ENCODE measurements at places on chromosomes 11 and 22.
A peak's percentile ranks its signal among the peaks of the same experiment; 100 is the strongest.

- DNase-seq: no peak
Observed at GRCh38 chr11:17978553-17979287, 34.1 kb downstream of the SERGEF start.

- DNase-seq: no peak
Observed at GRCh38 chr11:73320763-73321603, 12.9 kb downstream of the ARHGEF17 start.

DNA sequence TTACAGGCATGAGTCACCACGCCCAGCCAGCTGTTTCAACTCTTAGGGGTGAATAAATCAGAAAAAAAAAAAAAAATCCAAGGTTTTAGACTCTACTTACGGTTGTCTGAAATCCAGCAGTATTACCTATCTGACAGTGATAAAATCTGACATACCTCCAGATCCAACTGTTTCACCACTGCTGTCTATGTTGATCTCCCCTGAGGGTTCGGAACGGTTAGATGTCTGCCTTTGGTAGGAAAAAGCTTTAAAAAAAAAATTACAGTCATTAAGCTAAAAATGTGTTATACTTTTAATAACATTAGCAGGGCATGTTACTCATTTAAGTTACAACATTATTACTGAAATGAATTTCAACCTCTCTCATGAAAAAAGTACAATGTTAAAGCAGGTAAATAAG, 21.1 kb downstream of the NCAPD3 start:
- no peak for DNase-seq

- no peak for DNase-seq
Observed at GRCh38 chr11:119832202-119832935, 103.4 kb upstream of the NECTIN1 start.

- no peak for DNase-seq
Observed at GRCh38 chr11:114078423-114078822, 18.9 kb downstream of the ZBTB16 start.

- DNase-seq: no peak
Observed at GRCh38 chr22:45784357-45785277, 113.0 kb downstream of the ATXN10 start.

DNA sequence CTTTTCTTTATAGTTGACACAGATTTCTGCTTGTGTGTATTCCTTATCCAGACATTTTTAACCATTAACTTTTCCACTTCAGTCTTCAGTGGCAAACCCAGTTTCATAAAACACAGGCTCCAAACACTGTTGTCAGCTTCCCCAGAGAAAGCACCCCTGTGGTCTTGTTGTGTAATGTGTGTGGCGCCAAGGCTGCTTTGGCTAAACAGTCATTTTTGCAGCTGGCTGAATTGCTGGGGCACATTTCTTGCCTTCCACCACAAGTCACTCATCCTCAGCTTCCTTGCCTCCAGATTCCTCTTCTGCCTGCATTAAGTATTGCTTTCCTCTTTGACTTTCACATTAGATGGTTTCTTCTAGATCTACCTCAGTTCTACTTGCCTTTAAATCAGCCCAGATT, 40.5 kb downstream of the ARHGAP1 start:
- DNase-seq: no peak

DNA sequence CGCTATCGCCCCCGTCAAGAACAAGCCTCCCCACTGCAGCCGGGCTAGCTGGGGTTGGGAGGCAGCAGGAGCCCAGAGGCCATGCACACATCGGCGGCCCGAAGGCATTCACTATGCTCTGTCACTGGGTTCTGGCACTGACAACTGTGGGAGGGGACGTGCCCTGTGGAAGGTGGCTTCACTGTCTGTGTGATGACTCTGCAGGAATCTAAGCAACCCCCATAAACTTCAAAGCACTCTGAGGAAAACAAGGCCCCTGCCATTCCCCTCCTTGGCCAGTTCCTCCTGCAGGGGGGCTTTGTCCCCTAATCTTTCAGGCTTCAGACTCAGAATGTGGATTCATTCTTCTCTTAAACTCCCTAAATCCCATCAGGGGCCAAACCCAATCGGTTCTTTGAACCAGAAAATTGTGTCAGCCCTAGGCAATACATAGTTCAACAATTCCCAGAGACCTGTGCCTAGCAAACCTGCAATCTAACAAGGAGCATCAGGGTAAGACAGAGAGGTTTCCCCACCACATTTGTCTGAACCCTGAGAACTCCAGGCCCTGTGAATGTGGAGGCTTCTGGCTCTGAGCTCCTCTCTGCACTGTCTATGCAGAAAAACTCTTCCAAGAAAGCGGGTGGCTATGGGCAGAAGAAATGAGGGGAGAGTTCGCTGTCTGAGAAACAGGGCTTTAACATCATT, 1477.2 kb downstream of the TBC1D22A start:
- DNase-seq: no peak

DNA sequence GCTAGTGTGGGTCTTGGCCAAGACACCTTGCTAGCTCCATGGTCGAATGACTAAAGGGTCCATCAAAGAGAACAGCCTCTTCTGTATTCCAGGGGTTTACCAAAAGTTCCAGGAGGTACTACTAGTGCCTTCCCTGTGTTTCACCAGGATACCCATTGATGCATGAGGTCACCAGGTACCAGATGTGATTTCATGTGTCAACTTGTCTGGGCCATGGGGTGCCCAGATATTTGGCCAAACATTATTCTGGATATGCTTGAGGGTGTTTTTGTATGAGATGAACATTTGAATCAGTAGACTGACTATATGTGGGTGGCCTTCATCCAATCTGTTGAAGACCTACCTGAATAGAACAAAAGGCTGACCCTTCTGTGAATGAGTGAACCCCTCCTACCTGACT, 92.8 kb downstream of the GALNT18 start:
- DNase-seq: no peak

DNA sequence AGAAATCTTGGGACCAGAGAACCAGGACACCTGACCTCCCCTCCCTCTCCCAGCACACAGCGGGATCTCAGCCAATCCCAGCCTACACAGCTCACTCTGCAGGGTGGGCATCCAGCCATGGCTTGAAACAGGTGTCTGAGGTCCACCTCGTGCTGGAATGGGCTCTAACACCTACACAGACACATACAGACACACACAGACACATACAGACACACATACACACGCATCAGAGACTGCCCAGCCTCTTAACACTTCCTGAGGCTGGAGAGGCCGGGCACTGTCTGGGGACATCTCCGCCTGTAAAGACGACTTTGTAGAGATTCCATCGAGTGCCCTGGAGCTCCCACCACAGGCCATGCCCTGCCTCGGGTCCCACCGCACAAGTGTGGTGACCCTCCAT, 36.7 kb downstream of the CAPN1 start:
- no peak for DNase-seq

GRCh38 chr22:48961705-48962104, 866.0 kb downstream of the BRD1 start:
- DNase-seq: no peak

DNA sequence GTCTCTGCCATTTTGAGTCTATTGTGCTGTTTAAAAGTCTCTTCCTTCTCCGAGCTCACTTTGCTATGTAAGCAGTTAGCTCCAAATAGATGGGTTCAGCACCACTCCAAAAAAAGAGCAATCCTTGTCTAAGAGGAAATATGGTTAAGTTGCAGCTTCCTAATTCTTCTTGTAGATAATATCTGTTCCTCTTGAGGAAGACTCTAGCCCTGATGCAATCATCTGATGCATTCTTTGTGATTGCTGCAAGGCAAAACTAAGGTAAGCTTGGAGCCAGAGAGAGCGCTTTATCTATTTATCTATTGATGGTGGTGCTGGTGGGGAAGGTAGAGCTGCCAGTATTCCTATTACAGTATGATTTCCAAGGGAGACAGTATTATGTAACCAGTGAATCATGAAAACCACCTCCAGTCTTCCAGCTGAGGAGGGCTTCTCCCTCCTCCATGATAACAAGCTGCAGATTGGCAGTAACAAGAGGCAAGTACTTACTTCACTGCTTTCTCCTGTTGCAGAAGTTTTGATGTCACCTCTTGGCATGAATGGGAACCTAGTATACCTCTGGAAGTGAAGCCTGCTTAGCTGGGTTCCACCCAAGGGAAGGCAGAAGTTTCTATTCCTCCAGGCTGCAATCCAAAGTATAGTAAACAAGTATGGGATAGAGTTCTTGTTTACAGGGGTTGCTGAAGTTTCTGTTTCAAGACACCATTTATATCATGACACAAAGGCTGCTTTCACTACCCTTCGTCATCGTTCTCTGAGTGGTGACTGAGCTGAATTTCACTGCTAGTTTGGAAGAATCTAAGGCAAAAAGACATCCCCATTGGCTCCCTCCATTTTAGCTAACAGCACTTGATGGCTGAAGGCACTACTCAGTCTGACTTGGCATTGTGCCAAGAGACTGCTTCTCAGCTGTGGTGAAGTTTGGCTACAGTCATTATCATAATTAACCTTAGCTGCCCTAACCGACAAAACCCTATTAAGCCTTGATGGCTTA, 49.7 kb downstream of the FDX1 start:
- no peak for DNase-seq

GRCh38 chr11:91998481-91998880, 226.1 kb upstream of the FAT3 start:
- no peak for DNase-seq

- DNase-seq: no peak
Observed at GRCh38 chr11:44766972-44767278, 40.2 kb downstream of the TSPAN18 start.

DNA sequence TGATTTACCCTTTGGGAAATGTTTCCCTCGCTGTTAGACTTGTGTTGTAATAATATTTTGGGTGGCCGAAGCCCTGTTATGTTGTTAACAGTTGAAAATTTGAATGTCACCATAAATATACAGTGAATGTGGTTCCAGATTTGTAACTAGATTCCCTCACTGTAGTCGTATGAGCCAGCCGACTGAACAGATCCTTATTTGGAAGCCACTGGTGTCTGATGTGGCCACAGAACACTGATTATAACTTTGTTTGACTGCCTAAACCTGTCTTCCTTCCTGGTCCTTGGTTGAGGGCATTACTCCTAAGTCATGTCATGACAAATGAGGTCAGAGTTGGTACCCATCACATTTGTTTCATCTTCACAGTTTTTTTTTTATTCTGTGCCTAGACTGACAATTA, 45.4 kb downstream of the YAP1 start:
- no peak for DNase-seq

GRCh38 chr11:77999446-78000030, 5.1 kb upstream of the INTS4 start:
- DNase-seq: no peak

GRCh38 chr11:60345489-60345888, 18.4 kb downstream of the MS4A6E start:
- no peak for DNase-seq

- peak; percentile 23 for DNase-seq
Observed at GRCh38 chr11:17734986-17735817, 621 bp downstream of the KCNC1 start.

DNA sequence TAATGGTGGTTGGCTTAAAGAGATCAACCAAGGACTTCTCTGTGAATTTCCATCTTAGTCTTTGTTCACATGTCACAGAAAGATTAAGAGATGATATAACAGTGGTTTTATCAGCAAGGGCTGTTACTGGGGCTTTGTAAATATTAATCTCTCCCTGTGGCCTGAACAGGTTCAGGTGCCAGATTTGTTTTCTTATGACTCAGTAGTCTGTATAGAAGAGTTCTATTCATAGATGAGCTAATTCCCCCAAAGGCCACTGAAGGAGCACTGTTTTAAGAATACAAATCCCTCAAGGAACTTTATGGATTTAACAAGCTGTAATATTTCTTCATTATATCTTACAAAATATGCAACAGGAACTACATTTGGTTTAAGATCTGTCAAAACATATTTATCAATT, 50.4 kb downstream of the TCP11L1 start:
- no peak for DNase-seq

- DNase-seq: no peak
Observed at GRCh38 chr11:534396-535209, 773 bp downstream of the HRAS start.

DNA sequence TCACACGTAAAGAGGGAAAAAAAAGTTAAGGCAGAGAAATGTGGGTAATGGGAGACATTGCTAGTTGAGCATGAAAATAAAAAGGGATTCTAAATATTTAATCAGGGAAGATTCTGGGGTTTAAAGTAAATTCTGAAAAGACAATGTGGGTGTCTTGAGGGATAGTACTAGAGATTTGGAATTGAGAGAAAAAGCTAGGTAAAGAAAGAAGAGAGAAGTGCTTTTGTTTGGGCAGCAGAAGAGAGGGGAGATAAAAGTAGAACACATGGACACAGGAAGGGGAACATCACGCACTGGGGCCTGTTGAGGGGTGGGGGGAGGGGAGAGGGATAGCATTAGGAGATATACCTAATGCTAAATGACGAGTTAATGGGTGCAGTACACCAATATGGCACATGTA, 3.5 kb upstream of the YPEL4 start:
- DNase-seq: no peak

- DNase-seq: peak; percentile 7
Observed at GRCh38 chr11:56841210-56841810, 92.8 kb upstream of the OR9G4 start.

- no peak for DNase-seq
Observed at GRCh38 chr11:85620256-85620655, 6.9 kb downstream of the DLG2 start.

GRCh38 chr22:45450921-45451651, 37.6 kb downstream of the RIBC2 start:
- DNase-seq: no peak

GRCh38 chr11:86162239-86162638, 82.3 kb upstream of the EED start:
- DNase-seq: no peak

DNA sequence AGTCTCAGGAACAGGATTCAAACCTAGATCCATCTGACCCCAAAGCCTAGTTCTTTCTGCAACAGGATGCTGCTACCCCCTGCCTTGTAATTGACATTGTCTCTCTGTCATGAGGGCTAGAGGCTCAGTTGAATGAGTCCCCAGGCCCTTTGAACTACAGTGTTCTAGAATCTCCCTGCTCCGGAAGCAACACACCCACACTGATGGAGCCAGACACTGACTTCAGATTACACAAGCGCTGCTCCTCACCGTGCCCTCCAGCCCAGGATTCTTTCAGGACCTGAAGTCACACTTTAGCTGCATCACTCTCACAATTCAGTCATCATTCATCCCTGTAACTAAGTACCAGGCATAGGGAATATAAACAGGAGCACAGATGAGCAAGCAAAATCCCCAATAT, 69.6 kb downstream of the RAB30 start:
- DNase-seq: no peak

DNA sequence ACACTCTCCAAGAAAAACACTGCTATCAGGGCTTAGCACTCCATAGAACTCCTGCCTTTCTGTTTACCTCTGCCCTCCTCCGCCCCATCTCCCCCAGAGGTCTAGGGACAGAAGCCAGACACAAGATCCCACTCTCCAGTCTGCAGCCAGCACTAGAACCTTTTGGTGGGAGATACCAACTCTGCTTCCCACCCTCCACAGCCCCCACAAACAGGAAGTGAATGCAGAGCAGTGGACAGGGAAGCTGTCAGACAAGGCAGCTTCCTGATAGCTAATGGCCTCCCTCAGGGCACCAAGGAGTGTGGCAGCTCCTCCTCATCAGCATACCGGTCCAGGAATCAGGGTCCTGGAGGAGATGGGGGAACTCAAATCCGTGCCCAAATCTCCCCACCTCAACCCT, 5.1 kb downstream of the SCN4B start:
- no peak for DNase-seq

GRCh38 chr11:128757235-128757711, 63.4 kb downstream of the FLI1 start:
- DNase-seq: peak; percentile 55

- peak; percentile 12 for DNase-seq
Observed at GRCh38 chr22:27896245-27896644, 22.8 kb downstream of the PITPNB start.

GRCh38 chr11:134754521-134755198, 342.6 kb upstream of the B3GAT1 start:
- DNase-seq: no peak

- no peak for DNase-seq
Observed at GRCh38 chr11:27241311-27242122, 121.5 kb downstream of the CCDC34 start.

GRCh38 chr11:88152381-88152780, 22.9 kb downstream of the RAB38 start:
- no peak for DNase-seq
